ENCODE measurements at places on chromosomes 13 and 19.

DNA sequence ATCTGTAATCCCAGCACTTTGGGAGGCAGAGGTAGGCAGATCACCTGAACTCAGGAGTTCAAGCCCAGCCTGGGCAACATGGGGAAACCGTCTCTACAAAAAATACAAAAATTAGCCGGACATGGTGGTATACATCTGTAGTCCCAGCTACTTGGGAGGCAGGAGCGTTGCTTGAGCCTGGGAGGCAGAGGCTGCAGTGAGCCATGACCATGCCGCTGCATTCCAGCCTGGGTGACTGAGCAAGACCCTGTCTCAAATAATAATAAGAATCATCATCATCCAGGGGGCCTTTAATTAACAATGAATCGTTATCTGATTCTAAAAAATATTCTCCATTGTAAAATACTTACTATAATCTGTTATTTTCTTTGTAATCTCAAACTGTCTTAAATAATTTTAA, 283.4 kb downstream of the DACH1 start:
- DNase-seq, result no peak

DNA sequence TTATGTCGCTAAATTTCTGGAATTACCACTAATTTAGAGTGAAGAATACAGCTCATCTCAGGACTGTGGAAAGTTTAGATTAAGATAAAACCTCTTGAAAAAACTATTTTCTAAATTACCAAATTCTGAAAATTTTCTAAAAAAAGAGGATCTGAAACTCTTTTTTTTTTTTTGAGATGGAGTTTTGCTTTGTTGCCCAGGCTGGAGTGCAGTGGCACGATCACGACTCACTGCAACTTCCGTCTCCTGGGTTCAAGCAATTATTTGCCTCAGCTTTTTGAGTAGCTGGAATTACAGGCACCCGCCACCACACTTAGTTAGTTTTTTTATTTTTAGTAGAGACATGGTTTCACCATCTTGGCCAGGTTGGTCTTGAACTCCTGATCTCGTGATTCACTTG, 16.6 kb upstream of the ZNF253 start:
- DNase-seq, result no peak

- DNase-seq, result no peak
Measured at GRCh38 chr13:26112843-26113242, 61.0 kb upstream of the SHISA2 start.

DNA sequence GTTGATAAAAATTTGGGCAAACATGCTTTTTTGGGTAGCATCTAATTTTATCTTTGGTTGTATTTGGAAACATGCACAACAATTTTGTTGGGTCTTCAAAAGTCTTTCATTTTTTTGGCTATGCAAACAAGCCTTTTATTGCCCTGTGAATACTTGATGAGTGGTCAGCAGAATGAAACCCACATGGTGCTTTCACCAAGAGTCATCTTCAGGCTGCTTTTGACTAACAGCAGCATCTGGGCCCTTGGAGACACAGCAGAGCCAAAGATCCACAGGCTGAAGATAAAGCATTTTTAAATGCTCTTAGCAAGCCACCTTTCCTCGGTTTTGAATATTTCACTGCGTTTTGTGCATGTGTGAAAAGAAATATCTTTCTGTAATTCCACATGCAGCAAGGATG, 154.9 kb downstream of the FGF9 start:
- no peak for DNase-seq

GRCh38 chr19:13356686-13357280, 149.5 kb downstream of the CACNA1A start:
- DNase-seq, result no peak

- no peak for DNase-seq
Measured at GRCh38 chr13:80599765-80600164, 258.8 kb upstream of the SPRY2 start.

DNA sequence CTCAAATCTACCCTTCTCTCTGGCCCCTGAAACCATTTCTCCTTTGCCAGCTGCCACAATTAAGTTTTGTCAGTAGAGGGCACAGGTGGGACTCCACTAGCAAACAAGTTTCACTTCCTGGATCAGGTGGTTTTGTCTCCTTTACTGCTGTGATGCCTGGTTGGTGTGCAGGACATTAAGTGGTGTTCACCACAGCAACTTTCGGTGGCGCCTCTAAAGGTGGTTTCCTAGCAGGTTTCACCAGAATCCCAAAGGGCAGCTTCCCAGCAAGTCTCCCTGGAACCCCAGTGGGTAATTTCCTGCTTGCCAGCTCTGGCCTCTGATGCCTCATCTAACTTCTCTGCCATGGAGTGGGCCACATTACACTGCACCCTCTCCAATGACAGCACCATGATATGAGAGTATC, 16.6 kb downstream of the MED4 start:
- no peak for DNase-seq

DNA sequence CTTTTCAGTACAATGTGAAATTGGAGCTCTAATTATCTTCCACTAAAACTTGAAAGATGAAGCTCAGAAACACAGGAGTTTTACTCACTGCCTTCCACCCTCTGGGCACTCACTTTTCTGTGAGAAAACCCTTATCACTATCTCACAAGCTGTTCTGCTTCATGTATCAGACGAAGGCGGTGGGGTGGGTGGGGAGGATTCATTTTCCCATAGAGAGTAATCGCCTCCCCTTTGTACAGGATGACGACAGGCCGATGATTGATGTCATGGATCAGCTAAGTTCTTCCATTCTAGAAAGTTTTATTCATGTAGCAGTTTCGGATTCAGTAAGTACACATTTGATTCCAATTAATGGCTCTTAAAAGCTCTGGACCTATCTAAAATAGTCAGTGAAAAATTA, 139.9 kb downstream of the ZAR1L start:
- no peak for DNase-seq

- no peak for DNase-seq
Measured at GRCh38 chr13:43293561-43293960, 270.2 kb downstream of the DNAJC15 start.
